GM12878 (cell line): ENCODE measurements at places on chromosomes 11 and 22.

DNA sequence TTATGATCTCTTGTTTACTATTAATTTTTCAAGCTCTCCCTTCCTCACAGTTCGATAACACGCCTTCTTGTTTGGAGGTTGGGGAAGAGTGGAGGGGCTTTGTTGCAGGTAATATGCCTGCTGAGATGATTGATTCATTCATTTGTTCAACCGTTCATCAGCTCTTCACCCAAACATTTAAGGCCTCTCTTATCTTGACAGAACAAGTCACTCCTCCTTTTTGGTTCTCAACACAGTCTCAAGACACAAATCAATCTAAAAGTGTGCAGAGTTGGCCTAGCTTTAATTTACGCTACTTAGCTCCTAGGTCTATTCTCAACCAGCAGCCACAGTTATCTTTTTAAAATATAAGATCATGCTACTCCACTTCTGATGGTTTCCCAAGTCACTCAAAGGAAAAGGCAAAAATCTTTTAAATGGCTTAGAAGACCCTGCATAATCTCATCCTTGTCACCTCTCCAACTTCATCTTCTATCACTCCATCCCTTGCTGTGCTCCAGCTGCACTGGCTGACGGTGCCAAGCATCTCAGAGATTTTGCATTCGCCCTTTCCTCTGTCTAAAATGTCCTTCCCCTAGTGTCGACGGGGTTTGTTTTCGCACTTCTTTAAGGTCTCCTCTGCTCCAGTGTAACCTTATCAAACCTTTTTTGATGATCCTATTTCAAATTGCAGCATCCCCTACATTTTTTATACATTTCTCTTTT lies 60.3 kb downstream of the AMBRA1 start:
- DNase-seq = no peak

DNA sequence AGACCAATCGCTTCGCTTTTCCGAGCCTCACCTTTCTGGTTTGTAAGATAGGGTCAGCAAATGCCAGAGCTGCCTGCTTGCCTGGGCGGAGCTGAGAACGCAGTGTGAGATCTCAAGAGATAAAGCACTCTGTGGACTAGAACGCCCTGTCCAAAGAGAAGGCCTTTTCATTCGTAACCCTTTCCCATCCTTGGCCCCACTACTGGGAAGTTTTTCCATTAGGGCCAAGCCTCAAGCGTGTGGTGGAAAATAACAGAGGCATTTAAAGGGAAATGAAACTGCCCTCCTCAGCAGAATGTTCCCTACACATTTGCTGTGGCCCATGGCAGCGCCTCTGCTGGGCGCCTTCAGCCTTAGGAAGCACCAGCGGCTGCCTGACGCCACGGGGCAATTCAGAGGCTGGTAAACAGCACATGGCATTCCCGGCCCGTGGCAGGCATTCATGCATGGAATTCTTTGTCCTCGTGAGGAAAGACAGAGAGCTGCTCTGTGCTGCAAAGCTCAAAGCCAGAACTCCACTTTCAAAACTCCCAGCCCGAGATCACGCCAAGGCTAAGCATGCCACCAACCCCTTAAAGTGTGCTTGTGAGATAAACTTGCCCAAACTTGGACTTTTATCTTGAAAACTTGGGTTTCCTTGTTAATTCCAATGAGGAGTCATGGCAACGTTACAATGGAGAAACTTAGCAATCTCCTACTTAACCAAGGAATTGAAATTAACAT lies 38.1 kb downstream of the AHNAK start:
- DNase-seq = no peak

- DNase-seq = no peak
Measured at GRCh38 chr22:44732017-44732561, 20.3 kb upstream of the ARHGAP8 start.

DNA sequence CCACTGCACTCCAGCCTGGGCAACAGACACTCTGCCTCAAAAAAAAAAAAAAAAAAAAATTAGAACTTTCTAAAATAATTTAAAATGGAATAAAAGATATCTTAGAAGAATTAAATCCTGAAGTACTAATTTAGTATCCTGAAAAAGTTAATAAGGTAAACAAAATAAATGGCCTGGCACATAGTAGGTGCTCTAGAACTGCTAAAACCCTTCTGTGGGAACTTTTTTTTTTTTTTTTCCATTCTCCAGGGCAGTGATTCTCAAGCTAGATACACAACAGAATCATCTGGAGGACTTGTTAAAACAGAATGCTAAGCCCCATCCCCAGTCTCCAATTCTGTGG lies 65.3 kb downstream of the MAML2 start:
- no peak for DNase-seq

- DNase-seq = no peak
Measured at GRCh38 chr11:89660234-89660633, 49.9 kb upstream of the TRIM77 start.

DNA sequence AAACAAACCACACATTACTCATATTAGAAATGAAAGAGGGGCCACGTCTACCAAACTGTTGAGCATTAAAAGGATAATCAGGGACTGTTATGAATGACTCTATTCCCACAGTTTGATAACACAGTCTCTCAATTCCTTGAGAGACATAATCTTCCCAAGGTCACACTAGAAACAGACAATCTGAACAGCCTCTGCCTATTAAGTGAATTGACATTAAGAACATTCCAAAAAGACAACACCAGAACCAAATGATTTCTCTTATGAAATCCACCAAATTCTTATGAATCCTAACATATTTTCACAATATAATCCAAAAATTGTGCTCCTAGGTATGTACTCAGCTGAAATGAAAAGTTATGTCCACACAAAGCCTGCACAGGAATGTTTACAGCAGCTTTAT lies 4.6 kb downstream of the RFPL1 start:
- DNase-seq = no peak

DNA sequence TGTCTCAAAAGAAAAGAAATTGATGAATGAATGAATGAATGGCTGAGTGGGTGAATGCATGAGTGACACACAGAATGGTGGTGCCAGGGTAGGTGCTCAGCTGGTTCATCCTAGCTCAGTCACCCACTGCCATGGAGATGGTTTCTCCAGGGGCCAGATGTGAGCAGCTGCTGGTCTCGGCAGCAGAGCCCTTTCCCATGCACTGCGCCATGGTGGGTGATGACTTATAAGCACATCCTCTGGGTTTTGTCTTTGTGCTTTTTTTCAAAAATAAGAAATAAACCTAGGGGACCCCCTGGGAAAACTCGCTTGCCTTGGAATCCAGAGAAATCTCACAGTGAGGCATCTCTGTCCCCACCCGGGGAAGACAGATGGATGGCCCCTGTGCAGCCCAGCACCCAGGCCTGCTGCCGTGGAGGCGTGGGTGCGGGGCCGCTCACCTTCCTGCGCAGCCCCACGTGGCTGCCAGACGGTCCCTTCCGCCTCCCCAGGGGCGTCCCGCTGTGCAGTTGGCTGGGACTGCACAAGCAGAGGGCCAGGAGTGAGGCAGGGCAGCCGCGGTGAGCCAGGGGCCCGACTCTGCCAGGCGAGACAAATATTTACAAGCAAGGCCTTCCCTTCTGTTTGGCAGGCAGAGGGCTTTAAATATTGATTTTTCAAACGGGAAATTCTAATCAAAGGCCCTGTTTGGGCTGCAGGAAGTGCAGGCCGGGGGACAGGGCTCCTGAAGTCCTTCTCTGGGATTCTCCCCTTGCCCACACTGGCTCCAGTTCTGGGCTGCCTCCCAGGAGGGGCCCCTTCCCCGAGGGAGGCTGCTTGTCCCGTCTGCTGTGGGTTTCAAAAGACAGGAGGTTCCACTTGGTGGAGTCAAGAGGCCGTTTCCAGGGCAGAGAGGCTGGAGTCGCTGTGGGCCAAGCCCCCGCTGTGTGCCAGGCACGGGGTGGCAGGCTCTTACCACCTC lies 24.3 kb downstream of the MPPED1 start:
- DNase-seq = no peak

DNA sequence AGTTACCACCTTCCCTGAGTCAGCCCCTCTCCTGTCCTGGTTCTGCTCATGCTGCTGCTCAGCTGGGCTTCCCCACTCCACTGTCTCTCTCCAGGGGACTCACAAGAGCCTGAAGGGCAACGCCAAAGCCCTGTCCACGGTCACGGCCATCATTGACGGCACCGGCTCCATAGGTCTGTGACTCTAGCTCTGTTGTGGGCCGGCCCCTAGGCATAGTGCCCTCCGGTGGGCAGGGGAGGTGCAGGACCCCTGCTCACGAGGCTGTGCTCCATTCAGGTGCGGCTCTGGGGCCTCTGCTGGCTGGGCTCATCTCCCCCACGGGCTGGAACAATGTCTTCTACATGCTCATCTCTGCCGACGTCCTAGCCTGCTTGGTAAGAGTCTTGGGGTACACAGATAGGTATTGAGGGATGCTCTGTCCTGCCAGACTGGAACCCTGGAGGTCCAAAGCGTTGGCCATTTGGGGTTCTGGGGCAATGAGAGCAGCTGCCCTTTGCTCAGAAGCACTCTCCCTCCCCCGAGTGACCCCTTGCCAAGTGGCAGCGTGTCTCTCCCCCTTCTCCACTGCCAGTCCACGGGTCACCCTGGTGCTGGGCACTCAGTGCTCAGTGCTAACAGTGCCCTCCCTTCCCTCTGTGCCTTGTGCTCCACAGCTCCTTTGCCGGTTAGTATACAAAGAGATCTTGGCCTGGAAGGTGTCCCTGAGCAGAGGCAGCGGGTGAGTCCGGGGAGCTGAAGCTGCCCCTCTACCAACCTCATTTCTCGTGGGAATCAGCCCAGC lies 22.4 kb downstream of the SLC37A2 start:
- DNase-seq = no peak

GRCh38 chr11:37710031-37710430 lies 1112.0 kb upstream of the RAG2 start:
- DNase-seq = no peak

DNA sequence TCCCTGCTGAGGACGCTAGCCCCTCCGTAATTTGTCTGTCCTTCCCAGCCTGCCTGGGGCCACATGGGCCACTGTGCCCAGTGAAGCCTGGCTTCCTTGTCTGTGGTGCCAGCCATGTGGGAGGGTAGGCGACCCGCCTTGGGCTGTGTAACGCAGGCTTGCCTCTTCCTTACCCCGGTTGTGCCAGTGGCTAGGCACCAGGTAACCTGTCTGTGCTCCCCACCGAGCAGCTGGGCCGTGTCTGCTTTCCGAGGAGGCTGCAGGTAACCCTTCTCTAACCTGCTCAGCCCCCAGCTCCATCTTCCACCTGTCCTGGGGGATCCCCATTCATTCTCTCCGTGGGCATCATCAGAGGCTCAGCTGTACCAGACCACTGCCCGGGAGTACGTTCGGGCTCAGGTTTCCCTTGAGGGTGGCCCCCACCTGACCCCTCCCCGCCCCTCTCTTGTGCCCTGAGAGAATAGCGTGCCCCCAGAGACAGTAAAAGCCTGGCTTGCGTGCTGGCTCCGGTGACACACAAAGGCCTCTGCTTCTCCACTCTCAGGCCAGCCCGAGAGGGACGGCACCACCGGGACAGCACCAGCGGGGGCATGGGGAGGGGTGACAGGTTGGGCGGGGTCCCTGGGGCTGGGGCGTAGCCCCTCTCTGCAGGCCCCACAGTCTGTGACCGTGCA lies 79.1 kb downstream of the CDKN1C start:
- no peak for DNase-seq

GRCh38 chr11:36469881-36470802 lies 39.9 kb downstream of the TRAF6 start:
- no peak for DNase-seq

DNA sequence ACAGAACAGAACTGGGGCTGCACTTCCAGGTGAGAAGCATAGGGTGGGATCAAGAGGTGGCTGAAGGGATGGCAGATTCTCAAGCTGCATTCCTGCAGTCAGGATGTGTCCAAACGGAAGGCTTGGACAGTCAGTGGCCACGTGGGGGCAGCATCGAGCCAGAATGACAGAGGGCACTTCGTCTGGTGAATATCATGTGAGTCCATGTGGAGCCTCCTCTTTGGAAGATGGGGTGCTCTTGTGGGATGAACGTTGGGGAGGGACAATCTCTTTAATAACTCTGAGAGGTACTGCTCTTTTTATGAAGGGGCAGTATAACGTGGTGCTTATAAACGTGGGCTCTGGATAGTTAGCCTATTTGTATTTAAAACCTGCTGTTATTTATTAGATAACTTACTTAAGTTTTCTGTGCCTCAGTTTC lies 154.9 kb upstream of the NAV2 start:
- no peak for DNase-seq

DNA sequence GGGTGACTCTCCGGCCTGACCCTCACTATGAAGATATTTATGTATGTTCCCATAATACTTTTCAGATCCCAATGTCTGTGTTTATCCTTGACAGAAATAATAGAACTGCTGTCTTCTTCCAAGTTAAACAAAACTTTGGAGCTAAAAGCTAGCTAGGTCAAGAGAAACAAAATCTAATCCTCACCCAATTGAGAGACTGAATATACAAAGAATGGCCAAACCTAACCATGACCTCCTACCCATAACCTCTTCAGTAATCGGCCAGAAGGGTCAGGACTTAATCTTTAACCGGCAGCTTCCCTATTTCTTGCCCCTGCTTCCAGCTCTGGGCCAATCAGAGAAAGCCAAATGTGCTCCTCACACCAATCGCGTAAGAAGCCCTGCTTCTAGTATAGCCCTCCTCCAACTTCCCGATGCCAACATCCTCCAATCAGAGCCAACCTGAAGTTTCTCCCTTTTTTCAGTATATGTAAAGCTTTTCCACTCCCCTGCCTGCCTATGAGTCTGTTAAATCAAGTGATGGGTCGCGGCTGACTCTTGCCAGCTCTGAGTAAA lies 1.7 kb upstream of the DDX6 start:
- DNase-seq = peak; percentile 91

- DNase-seq = no peak
Measured at GRCh38 chr22:47406180-47406834, 643.9 kb downstream of the TBC1D22A start.

DNA sequence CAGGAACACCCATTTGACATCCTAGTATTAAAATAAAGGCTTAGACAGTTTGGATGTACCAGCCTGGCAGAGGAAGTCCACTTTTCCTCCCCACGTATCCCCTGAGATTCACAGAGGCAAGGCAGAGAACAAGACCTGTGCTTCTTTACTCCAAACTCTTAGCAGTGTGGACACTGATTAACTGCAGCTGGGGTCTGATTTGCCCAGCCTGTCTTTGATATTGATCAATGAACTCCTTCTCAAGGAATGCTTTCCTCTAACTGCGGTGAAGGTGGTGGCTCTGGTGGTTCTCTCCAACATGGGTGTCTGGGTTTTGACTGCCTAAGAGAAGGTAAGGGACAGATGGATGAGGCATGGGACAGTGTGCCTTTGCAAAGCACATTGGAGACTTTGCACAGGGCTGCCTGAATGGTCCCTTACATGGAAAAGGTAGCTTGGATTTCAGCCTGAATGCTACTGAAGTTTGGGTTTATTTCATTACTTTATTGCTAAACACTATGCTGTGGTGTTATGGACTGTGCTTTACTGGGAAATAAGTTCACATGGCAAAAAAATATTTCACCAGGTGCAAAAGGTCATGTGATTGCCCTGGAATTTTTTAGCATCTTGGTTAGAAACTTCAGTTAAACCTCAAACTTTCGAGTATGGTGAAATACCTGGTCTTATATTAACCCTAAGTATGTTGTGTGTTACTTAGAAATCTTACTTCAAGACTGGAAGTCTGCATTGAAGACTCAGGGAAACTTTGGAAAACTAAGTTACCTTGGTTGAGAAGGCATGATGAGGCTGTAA lies 1.8 kb downstream of the GAS2 start:
- DNase-seq = no peak
